Aortic smooth muscle cell (primary cell): ENCODE measurements at places on chromosomes 12 and 14. TPM values are rescaled to one million over a fixed set of nuclear protein-coding genes. Genes with fewer than 3 reads are reported as not detected.

The TMPRSS12 gene
- total RNA-seq, result not detected in 2 replicates

The AVPR1A gene
- not detected in 2 replicates for total RNA-seq

The MAPK1IP1L gene
- total RNA-seq, result 14.1 and 18.5 TPM in 2 replicates

The RND1 gene
- total RNA-seq, result 0.40 and 0.62 TPM in 2 replicates

The DNAI7 gene
- total RNA-seq, result 0.13 and 0.37 TPM in 2 replicates

The ERP29 gene
- 73.7 and 89.1 TPM in 2 replicates for total RNA-seq

The BCAT1 gene
- total RNA-seq, result 138 and 166 TPM in 2 replicates

The C1S gene
- total RNA-seq, result 215 and 232 TPM in 2 replicates

The TTC6 gene
- total RNA-seq, result not detected in 2 replicates

The TM7SF3 gene
- 138 and 150 TPM in 2 replicates for total RNA-seq

The PIANP gene
- 0.13 TPM in 1 of 2 replicates, not detected in the other for total RNA-seq

The SRGAP1 gene
- 5.8 and 12.3 TPM in 2 replicates for total RNA-seq

The RNF212B gene
- total RNA-seq, result not detected in 2 replicates

The TTC9 gene
- 5.3 and 7.9 TPM in 2 replicates for total RNA-seq

The FAIM2 gene
- 0.81 and 2.0 TPM in 2 replicates for total RNA-seq

The KRT83 gene
- total RNA-seq, result not detected in 2 replicates

The RIMBP2 gene
- total RNA-seq, result not detected in 2 replicates

The TPH2 gene
- not detected in 2 replicates for total RNA-seq

The FZD10 gene
- under 0.01 TPM in 1 of 2 replicates, not detected in the other for total RNA-seq

The SYT1 gene
- 1.1 and 1.2 TPM in 2 replicates for total RNA-seq

The ADSS1 gene
- 5.5 and 6.0 TPM in 2 replicates for total RNA-seq

The SLC25A29 gene
- 18.0 and 25.1 TPM in 2 replicates for total RNA-seq

The TSPAN8 gene
- 99.4 and 200 TPM in 2 replicates for total RNA-seq

The PRH2 gene
- total RNA-seq, result not detected in 2 replicates

The HOXC6 gene
- total RNA-seq, result not detected in 2 replicates

The ATG2B gene
- 29.6 and 36.1 TPM in 2 replicates for total RNA-seq

The FGF6 gene
- not detected in 2 replicates for total RNA-seq

The CLEC6A gene
- not detected in 2 replicates for total RNA-seq

The OTOGL gene
- 0.62 and 1.6 TPM in 2 replicates for total RNA-seq

The CCDC197 gene
- total RNA-seq, result not detected in 2 replicates

The CLSTN3 gene
- total RNA-seq, result 7.0 and 7.9 TPM in 2 replicates
